Effector memory CD8-positive, alpha-beta T cell (primary cell): ENCODE measurements at places on chromosomes 6 and 20.

GRCh38 chr6:84539122-84539856, 225.1 kb downstream of the TBX18 start:
- DNase-seq, result no peak

- DNase-seq, result no peak
These were observed 1.5 kb upstream of the COL9A3 start for GRCh38 chr20:62815066-62815991.

- no peak for DNase-seq
These were observed 4.3 kb downstream of the LRFN2 start for GRCh38 chr6:40582892-40583291.

DNA sequence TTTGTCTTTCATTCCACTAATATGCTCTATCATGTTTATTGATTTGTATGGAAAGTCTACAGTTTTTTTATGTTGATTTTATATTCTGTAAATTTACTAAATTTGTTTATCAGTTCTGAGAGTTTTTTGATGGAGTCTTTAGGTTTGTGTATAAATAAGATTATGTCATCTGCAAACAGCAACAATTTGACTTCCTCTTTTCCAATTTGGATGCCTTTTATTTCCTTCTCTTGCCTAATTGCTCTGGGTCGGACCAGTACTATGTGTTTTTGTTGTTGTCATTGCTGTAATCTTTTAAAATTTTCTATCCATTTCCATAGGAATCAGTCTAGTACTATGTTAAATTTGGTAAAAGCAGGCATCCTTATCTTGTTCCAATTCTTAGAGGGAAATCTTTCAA, 31.5 kb upstream of the POLR1H start:
- DNase-seq, result no peak

- DNase-seq, result no peak
These were observed 50.1 kb downstream of the FOXC1 start for GRCh38 chr6:1659816-1660215.

- DNase-seq, result no peak
These were observed 142.4 kb downstream of the MTHFD1L start for GRCh38 chr6:151007922-151008321.

DNA sequence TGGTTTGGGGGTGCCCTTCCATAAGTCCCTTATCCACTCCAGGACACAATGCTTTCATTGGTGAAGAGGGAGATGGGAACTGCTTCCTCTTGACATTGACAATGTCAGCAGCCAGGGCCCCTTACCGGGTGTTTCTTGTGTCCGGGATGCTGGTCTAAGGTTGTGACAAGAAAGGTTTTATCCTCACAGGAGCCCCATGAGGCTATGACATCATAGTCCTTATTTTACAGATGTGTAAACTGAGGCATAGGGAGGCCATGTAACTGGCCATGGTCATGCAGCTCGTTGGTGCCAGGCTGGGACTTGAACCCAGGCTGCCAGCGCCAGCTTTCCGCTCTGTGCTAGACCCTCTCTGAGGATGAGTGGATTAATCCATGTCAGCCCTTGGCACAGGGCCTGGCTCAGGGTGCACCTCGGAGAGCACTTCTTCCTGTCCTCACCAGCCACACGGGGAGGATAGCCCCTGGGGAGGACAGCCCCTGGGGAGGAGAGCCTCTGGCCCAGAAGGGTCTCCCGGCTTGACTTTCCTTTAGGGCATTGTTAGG, 157.3 kb downstream of the SYCP2 start:
- DNase-seq, result no peak

GRCh38 chr6:128569732-128570679, 49.6 kb upstream of the PTPRK start:
- no peak for DNase-seq

- no peak for DNase-seq
These were observed 677.7 kb upstream of the NRSN1 start for GRCh38 chr6:23448281-23448680.

- no peak for DNase-seq
These were observed 1343.4 kb downstream of the GRIK2 start for GRCh38 chr6:102736941-102737368.
